ENCODE measurements at places on chromosomes 2 and 18. TPM values are rescaled to one million over a fixed set of nuclear protein-coding genes. Genes with fewer than 3 reads are reported as not detected.

- H3K4me1 ChIP-seq: peaks cover 28% of the 10 kb centered on the region
- no peak for DNase-seq
- no peaks in the 10 kb centered on the region for H3K27me3 ChIP-seq
- no peak overlapping the region for H3K4me3 ChIP-seq
- H3K36me3 ChIP-seq: no peaks in the 10 kb centered on the region
- H3K27ac ChIP-seq: no peak overlapping the region
Measured at GRCh38 chr18:23998018-23998417, 16.5 kb upstream of the TTC39C start.

GRCh38 chr2:231530099-231531011 lies at the start of gene NMUR1:
Gene NMUR1, minus strand, starts transcription at chr2:231530445. Its CDS starts 84 bp downstream, at chr2:231530361.
- peak within 1 kb of the TSS; percentile 58 for H3K27ac ChIP-seq
- DNase-seq: peak; percentile 87
- peak within 1 kb of the TSS; percentile 52 for H3K4me3 ChIP-seq
- H3K36me3 ChIP-seq: no peaks in the 10 kb centered on the region

The RAX gene
- not detected for total RNA-seq

- no peaks in the 10 kb centered on the region for H3K27me3 ChIP-seq
- peak; percentile 40 for DNase-seq
- H3K4me3 ChIP-seq: peak overlapping the region; percentile 83
- H3K36me3 ChIP-seq: no peaks in the 10 kb centered on the region
- H3K4me1 ChIP-seq: peaks cover 56% of the 10 kb centered on the region
Measured at GRCh38 chr2:88692187-88692586, 714 bp downstream of the RPIA start.

DNA sequence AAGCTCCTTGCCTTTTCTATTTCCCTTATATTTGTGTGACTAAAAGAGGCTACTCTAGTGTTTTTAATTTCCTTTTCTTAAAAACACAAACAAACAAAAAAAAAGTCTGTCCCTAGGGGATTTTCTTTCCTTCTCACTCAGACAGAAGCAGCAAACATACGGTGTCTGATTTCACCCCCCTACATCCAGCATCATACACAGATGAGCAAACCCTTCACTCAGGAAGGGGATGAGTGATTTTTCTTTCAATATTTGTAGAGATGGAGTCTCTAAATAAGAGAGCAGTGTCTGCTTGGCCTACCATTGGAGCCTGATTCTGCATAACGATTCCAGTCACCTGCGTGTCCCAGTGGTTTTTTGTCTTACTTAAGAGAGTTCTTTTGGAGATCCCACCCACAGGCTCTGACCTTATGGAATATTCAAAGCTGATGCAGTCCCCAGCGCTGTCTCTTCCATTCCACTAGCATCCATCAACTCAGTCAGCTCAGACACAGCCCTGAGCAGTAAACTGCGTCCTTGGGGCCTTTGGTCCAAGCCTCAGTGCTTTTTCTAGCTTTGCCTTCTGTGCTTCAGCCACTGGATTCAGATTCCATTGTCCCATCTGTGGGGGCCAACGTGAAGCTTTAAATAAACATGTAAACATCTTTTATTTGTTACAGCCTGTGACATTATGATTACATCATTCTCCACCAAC lies 52.6 kb upstream of the TPO start:
- no peak overlapping the region for H3K4me3 ChIP-seq
- H3K27ac ChIP-seq: no peak overlapping the region
- H3K27me3 ChIP-seq: no peaks in the 10 kb centered on the region
- no peak for DNase-seq
- no peaks in the 10 kb centered on the region for H3K4me1 ChIP-seq

GRCh38 chr2:62527478-62528210 lies 21.6 kb upstream of the TMEM17 start:
- no peaks in the 10 kb centered on the region for H3K27me3 ChIP-seq
- DNase-seq: no peak
- no peak overlapping the region for H3K27ac ChIP-seq
- peaks cover 36% of the 10 kb centered on the region for H3K4me1 ChIP-seq
- no peak overlapping the region for H3K4me3 ChIP-seq

- no peak overlapping the region for H3K27ac ChIP-seq
- no peak overlapping the region for H3K4me3 ChIP-seq
- DNase-seq: no peak
- H3K27me3 ChIP-seq: no peaks in the 10 kb centered on the region
- peaks cover 11% of the 10 kb centered on the region for H3K4me1 ChIP-seq
Measured at GRCh38 chr18:55579501-55580270, 8.3 kb downstream of the TCF4 start.

- no peak overlapping the region for H3K27ac ChIP-seq
- no peaks in the 10 kb centered on the region for H3K27me3 ChIP-seq
- H3K36me3 ChIP-seq: no peaks in the 10 kb centered on the region
- H3K4me3 ChIP-seq: no peak overlapping the region
- no peak for DNase-seq
Measured at GRCh38 chr2:168794968-168795367, 7.5 kb upstream of the NOSTRIN start.

The ARHGAP15 gene
- total RNA-seq: 5.8 TPM
